H4 (cell line): ENCODE measurements at places on chromosomes 13 and 19.
A peak's percentile ranks its signal among the peaks of the same experiment; 100 is the strongest.

GRCh38 chr13:32019612-32020233 is 11.9 kb upstream of the FRY start:
- peak; percentile 43 for DNase-seq

GRCh38 chr13:99228737-99229691 is 28.4 kb downstream of the UBAC2 start:
- DNase-seq, result peak; percentile 33

GRCh38 chr13:25024175-25024574 is 71.8 kb upstream of the PABPC3 start:
- DNase-seq, result no peak

GRCh38 chr13:97715763-97716162 is 237.7 kb upstream of the IPO5 start:
- no peak for DNase-seq

DNA sequence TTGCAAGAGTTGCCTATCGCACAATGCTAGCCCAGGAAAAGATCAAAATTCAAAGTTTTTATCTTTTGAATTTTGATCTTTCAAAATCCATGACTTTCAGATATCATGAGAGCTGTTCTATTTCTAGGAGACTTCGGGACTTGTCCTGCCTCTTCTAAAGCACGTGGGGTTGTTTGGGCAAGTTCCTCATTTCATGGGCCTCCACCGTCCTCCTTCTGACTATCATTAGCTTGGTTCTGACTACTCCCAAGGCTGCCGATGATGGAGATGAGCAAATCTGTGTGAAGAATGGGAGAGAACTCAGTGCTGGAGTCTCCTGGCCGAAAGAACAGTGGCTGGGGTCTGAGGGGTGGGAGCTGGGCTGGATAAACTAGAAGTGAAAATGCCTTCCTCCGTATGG is 86.5 kb downstream of the COL4A1 start:
- DNase-seq, result no peak

DNA sequence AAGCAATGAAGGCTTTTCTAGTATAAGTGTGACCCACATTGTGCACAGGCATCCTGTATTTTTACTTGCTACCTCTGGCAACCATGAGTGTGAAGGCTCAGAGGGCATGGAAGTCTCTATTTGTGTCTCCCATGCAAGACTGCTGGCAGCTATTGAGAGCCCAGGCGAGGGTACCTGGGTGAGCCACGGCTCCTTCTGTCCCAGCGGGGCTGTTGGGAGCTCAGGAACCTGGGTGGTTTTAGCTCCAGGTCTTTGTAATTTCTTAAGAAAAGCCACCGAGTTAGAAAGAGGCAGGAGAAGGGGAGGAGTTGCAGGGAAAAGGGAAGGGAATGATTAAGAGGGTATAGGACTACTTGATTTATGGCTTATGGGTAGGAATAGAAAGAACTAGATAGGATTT is 190.4 kb upstream of the SOX1 start:
- no peak for DNase-seq

DNA sequence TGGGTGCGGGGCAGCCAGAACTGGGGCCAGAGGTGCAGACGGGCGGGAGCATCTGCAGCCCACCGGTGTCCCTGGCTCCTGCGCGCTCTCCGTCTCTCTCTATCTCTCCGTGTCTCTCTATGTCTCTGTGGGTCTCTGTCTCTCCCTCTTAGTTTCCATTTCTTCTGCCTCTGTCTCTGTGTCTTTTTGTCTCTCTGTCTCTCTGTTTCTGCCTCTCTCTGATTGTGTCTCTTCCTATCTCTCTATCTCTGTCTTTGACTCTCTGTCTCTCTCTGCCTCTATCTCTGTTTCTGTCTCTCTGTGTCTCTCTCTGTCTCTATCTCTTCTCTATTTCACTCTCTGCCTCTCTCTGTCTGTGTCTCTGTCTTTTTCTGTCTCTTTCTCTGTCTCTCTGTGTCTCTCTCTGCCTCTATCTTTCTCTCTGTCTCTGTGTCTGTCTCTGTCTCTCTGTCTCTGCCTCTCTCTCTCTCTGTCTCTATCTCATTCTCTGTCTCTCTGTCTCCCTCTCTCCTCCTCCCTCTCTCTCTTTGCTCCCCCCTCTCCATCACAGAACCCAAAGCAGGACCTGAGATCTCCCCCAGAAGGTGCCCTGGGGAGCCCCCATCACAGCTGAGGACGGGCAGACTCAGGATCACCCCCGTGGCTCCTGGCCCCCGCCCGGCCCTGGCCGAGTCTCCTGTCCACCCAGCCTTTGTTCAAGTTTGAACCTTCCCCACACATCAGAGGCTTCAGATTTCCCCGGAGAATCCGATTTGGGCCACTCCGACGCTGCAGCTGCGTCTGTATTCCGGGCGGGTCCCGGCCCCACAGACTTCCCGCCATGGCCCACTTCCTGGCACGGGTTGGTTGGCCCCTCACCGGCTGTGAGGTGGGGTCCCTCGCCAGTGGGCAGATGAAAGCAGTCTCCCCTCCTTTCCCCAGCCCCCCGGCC is 48.6 kb upstream of the TCF3 start:
- no peak for DNase-seq
